ENCODE measurements at places on chromosomes 16 and 17.

- no peak for DNase-seq
Observed at GRCh38 chr16:85583491-85584181, 29.5 kb upstream of the GSE1 start.

DNA sequence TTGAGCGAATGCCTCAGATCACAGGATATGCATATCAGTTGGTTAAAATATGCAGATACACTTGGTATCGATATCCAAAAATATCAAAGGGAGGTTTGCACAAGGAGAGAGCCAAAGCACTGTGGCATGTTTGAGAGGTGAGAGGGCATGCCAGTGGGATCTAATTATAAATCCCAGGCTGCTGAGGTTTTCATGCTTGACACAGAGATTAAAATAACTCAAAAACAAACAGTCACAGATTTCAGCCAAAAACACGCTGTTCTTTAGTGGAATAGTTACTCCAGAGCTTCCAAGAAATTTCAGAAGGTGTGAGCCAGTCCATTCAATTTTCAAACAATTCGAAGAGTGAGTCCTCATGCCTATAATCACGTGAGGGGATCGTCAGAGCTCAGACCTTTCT is 477.9 kb downstream of the SOX9 start:
- no peak for DNase-seq

DNA sequence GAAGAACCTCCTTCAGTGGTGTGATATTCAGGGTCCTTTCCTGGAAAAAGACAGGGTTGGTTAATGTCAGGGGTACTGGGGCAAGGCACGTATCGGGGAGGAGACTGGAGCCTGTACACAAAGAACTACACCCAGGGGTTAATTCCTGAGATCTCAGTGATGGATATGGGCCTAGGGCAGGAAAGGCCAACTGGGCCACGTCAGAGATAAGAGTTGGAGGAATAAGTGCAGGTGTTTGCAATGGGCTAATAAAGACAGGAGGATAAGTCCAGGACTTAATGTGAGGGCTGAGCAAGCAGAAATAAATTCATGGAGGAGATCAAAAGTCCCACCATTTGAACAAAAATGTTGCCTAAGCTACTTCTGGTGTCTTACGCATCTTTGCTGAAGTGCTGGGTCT is 10.4 kb upstream of the HERPUD1 start:
- DNase-seq, result no peak

GRCh38 chr16:28321700-28322411 is 29.5 kb downstream of the SBK1 start:
- DNase-seq, result no peak

DNA sequence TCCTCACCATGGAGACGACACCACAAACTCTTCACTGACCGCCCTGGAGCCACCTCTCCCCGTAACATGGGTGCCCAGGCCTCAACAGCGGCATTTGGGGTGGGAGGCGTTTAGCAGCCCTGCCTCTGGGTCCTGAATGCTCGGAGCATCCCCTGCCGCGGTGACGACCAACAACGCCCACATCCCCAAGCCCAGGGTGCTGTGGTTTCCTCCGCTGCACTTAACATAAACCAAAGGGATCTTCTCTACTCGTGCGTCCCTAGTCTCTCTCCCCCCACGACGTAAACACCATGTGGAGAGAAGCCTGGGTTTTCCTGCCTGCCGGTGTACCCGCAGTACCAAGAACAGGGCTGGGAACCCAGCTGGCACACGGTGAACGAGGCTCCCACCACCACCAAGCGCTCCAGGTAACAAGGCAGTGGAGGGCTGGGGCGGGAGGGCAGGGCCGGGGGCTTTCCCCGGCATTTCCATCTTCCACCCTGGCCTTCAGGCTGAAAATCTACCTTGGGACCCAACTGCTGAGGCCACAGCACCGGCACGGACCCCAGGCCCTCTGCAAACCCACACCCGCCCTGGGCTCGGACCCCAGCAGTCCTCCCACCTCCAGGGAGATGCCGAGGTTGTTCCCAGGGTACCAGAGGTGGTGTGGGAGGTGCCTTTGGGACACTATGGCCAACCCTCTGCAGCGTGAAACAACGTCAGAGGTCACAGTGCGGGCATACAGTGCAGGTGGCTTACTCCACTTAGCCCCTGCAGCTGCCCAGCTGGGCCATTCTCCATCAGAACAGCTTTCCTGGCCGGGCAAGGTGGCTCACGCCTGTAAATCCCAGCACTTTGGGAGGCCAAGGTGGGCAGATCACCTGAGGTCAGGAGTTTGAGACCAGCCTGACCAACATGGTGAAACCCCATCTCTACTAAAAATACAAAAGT is 54.3 kb downstream of the TIMM22 start:
- DNase-seq, result no peak

DNA sequence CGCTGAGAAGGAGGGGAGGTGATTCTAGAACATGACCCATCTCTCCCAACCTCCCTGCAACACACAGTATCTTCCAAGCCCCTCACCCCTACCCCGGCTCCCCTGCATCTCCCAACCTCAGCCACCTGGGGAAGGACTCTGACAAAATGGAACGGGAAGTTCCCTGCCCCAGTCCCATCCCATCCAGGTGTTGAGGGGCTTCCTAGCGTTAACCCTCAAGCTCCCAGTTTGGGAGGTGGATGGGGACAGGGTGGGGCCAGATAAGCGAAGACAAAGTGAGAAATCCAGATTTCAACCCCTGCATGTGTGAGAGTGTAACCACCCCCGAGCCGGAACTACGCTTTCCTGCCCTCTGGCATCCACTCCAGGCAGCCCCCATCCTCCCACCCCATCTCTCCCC is 1.8 kb downstream of the ZSCAN10 start:
- DNase-seq, result no peak

DNA sequence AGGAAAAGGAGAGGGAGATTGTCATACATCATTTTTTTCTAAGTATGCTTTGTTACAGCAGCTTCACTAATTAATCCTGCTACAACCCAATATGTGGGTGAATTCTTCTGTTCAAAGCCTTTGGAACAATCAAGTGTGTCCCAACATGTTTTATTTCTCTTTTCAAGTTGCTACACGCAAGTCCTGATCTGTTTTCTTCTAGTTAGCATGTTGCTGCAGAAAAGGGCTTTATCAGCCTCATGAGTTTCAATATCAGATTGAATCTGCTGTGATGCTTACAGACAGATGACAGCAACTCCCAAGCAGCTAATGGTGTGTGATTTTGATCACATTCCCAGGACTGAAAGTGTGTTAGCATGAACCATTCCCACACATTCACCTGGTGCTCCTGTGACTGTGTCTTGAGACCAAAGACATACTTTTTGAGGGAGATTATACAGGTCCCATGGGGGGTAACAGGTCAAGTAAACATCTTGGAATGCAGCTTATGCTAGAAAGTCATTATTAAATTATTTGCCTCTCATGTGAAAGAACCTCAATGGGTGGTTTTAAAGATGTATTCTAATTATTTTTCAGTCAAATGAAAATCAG is 96.9 kb upstream of the KCNJ16 start:
- no peak for DNase-seq

GRCh38 chr17:39867880-39868553 is at the start of gene ZPBP2:
Gene ZPBP2, plus strand, starts transcription at chr17:39868202. Its CDS starts 153 bp downstream, at chr17:39868355.
- DNase-seq, result no peak

- DNase-seq, result peak; percentile 42
Observed at GRCh38 chr16:27285676-27286196, 17.2 kb upstream of the NSMCE1 start.

DNA sequence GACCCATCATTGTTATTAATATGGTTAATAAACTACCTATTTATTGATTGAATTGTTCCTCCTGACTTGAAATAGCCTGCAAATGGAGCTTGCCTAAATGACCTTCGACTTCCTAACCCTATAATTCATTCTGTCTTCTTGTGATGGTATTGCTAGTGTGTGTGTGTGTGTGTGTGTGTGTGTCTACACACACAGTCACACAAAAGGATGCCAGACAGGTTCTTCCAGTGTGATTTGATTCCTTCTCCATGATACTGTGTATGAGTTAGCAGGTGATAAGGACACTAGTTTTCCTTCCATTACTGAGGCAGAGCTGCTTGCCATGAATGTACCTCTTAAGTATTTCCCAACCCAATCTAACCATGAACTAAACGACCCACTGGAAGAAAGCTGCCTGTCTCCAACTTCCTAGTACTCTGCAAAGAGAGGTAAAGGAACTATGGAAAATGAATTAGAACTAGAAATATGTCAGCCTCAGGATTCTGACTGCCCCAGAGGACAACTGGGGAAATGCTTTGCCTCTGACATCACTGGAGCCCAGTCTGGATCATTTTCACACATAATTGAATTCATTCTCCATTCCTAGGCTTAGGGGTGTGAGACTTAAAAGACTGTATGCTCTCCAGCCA is 3.5 kb upstream of the CDC6 start:
- no peak for DNase-seq

- DNase-seq, result no peak
Observed at GRCh38 chr16:80743772-80744171, 60.6 kb downstream of the CDYL2 start.

GRCh38 chr17:13584701-13585080 is 17.0 kb downstream of the HS3ST3A1 start:
- no peak for DNase-seq

DNA sequence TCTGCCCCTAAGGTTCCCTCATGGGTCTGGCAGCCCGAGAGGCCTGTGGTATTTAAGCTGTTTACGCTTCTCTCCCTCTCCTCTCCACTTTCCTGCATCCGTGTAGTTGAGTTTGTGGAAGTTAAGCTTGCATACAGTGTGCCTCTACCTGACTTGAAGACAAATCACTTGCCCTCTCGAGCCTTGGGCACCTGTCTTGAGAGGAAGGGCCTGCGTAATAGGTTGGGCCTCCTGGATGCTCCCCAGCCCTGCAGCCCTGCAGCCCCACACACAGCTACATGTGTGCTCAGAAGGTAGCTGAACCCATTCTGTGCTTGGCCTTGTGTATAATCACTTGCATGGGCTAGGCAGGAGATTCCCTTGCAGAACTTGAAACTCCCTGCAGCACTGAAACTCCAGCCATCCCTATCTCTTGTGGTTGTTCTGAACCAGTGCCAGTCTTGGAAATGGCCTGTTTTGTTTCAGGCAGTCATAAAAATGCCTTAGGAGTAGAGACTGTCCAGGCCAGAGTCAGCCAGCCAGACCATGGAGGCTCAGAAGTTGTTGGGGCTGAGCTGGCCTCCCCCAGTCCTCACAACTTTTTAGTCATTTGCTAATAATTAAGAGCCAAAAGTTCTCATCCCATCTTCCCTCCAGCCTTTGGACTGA is 134.6 kb downstream of the CLEC16A start:
- no peak for DNase-seq

GRCh38 chr16:68704232-68704867 is 32.7 kb upstream of the CDH1 start:
- DNase-seq, result peak; percentile 89

DNA sequence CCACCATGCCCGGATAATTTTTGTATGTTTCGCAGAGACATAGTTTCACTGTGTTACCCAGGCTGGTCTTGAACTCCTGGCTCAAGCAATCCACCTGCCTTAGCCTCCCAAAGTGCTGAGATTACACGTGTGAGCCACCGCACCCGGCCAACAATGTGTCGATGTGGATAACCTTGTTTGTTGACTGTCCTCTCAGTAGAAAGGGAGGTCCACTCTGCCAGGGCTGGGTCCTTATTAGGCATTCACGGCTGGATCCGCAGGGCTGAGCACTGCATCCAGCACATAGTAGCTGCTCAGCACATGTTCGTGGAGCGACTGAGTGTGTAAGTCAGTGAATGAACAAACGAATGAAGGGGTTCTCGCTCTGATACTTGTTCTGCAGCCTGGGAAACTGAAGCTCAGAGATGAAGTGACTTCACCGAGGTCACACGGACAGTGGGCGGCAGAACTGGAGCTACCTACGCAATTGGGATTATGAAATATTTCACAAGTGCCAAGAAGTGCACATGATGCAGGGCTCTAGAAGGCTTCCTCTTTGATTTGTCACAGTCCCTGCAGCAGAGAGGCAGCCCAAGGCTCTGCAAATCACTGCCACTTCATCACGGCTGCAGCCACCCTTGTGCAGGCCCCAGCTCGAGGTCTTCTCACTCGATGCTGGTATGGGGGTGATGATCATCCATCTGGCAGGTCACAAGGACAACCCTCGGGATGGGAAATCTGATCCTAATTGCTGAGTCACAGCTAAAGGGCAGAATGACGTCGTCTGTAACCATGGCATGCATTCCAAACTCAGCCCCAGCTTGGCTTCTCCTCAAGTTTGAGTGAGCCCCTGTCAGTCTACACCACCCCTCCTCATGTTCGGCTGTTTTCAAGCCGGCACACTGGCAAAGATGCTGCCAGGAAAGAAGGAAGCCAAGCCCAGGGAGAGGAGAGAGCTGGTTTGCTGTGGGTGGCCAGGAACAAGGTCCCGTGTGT is 28.0 kb upstream of the SNN start:
- DNase-seq, result peak; percentile 92

DNA sequence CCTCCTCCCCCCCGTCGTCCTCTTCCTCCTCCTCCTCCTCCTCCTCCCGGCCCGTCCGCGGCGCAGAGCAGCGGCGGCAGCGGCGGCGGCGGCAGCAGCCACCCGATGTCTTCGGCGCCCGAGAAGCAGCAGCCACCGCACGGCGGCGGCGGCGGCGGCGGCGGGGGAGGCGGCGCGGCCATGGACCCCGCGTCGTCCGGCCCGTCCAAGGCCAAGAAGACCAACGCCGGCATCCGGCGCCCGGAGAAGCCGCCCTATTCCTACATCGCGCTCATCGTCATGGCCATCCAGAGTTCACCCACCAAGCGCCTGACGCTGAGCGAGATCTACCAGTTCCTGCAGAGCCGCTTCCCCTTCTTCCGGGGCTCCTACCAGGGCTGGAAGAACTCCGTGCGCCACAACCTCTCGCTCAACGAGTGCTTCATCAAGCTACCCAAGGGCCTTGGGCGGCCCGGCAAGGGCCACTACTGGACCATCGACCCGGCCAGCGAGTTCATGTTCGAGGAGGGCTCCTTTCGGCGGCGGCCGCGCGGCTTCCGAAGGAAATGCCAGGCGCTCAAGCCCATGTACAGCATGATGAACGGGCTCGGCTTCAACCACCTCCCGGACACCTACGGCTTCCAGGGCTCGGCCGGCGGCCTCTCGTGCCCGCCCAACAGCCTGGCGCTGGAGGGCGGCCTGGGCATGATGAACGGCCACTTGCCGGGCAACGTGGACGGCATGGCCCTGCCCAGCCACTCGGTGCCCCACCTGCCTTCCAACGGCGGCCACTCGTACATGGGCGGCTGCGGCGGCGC is at the start of gene FOXF1:
Gene FOXF1, plus strand, starts transcription at position 63 of the 797 bp plus-strand sequence. Its CDS starts 43 bp downstream, at position 106.
- DNase-seq, result no peak

GRCh38 chr16:68499006-68499405 is 40.1 kb upstream of the ZFP90 start:
- DNase-seq, result no peak

- DNase-seq, result peak; percentile 24
Observed at GRCh38 chr17:16937431-16937830, 34.5 kb downstream of the TNFRSF13B start.

GRCh38 chr17:59825533-59826322 is 67.0 kb downstream of the TUBD1 start:
- DNase-seq, result no peak

GRCh38 chr17:45241328-45242028 is 19.8 kb downstream of the FMNL1 start:
- DNase-seq, result no peak
